ENCODE measurements at places on chromosomes 4 and X. TPM values are rescaled to one million over a fixed set of nuclear protein-coding genes. Genes with fewer than 3 reads are reported as not detected.

Gene REPS2
- polyA plus RNA-seq, result 0.27 TPM

DNA sequence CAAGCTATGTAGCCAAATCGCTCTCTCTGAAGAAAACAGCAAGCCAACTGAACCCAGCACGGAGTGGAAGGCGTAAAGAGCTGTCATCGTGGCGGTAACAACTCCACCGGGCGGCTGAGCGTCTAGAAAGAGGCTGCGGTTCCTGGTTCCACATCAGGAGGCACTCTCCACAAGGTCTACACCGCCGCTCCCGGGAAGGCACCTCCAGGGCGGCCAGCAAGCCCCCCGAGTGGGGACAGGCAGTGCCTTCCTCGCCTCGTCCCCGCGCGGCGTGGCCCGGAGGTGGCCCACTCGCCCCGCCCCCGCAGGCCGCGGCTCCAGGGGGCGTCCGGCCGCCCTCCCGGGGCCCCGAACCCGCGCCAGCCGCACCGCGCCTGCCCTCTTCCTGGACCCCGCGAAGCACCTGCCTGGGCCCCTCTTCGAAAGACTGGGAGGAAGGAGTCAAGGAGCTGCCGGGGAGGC is 755 bp downstream of the KLHL8 start:
- DNase-seq, result no peak

DNA sequence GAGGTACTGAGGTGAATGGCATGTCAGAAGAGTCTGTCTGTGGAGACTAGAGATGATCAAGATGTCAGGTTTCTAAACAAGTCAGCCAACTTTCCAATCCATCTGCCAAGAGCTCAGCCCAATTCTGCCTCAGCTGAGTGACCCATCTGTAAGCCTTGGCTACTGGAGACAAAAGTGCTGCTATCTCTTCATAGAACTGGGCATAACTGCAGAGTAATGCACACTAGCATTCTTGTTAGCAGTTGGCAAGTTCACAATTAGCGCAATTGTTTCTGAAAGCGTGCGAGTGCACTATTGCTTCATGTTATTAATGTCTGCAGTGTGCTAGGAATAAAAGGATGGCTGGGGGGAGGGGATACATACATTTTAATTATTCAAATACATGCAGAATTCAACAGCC is 32.9 kb upstream of the SH3D19 start:
- peak; percentile 3 for DNase-seq

GRCh38 chrX:97740044-97740443 is 856.3 kb downstream of the RPA4 start:
- no peak for DNase-seq

DNA sequence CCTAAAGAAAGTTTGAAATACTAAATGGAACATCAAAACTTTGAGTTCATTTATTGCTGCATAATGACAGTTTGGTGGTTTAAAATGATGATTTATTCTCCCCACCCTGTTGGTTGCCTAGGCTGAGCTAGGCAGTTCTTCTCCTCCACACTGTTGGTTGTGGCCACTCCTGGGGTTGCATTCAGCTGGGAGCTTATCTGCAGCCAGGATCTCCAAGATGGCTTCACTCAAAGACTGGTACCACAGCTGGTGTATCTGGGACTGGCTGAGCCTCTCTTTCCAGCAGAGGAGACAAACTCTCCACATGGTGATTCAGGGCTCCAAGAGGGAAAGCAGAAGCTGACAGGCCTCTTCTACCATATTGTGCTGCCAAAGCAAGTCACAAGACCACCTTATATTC is 33.1 kb downstream of the MSL3 start:
- DNase-seq, result no peak

- no peak for DNase-seq
Measured at GRCh38 chr4:90060039-90060438, 67.2 kb upstream of the CCSER1 start.

Gene CLTRN
- 0.51 TPM for polyA plus RNA-seq

GRCh38 chrX:118864063-118864635 is 40.5 kb downstream of the ZCCHC12 start:
- DNase-seq, result no peak

Gene HS3ST1
- polyA plus RNA-seq, result 0.01 TPM

Gene BMPR1B
- 0.23 TPM for polyA plus RNA-seq

GRCh38 chrX:56968980-56969379 is 26.4 kb downstream of the SPIN3 start:
- peak; percentile 17 for DNase-seq

DNA sequence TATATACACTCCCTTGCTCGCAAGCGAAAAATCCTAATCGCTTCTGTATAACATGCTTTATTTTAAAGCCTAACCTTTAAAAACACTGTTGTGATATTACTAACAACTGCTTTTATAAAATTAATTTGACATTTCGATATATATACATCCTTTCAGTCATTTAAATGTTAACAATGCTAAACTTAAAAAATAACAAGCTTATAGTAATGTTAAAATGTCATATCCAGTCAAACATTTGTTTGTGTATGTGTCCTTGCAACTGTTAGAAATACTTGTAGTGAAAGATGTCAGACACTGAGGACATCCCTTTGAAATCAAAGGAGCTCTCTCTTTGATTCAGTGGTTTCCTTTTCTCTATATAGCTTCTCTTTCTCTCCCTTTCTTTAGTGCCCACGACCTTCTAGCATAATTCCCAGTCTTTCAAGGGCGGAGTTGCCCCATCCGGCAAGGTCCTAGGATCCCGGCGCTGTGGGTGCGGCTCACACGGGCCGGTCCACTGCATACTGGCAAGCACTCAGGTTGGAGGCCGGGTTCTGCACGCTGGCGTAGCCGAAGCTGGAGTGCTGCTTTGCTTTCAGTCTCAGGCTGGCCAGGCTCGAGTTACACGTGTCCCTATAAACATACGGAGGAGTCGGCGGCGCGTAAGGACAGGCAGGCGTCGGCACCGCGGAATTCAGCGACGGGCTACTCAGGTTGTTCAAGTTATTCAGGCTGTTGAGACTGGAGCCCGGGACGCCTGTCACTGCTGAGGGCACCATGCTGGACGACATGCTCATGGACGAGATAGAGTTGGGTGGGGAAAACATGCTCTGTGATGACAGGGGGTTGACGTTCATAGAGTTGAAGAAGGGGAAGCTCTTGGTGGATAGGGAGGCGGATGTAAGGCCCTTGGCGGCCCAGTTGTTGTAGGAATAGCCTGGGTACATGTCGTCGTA is 5.0 kb downstream of the PITX2 start:
- DNase-seq, result no peak

Gene PLS3
- 210 TPM for polyA plus RNA-seq

DNA sequence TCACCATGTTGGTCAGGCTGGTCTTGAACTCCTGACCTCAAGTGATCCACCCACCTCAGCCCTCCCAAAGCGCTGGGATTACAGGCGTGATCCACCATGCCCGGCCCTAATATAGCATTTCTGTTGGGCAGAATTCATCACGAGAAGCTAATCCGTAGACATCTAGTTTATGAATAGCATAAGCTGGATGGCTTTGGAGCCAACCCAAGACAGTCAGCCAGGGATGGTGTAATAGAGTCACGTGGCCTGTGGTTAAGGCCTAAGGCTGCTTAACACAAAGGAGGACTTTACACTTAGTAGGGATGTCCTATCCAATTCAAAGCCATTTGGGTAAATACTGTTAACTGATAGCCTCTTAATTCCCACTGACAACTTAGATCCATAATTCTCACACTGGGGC is 173.6 kb downstream of the RAP1GDS1 start:
- DNase-seq, result no peak

Gene CFI
- polyA plus RNA-seq, result 18.2 TPM

DNA sequence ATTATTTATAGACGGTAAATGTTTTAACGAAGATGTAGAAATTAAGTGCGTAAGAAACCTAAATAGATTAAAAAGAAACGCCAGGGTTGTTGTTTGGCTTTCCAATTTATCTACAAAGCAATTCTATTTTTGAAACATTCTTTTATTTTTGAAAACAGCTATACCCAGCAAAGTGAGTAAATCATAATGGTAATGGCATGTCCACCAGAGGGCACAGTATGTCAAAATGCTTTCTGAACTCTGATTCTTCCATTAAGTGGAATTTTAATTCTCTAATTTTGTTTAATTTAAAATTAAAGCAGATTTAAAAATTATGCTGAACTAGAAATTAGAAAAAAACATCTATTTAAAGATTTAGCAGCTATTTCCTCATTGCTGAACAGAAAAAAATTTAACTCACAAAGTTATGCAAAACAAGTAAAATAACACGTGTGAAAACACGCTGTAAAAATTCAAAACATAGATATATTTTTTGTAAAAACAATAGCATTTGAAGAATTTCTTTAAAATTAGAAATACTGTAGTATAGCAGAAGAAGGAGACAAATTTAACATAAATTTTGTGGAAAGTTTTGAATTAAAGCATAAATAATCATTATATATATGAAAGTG is 26.5 kb downstream of the RASSF6 start:
- peak; percentile 68 for DNase-seq

GRCh38 chrX:40172401-40173142 is 74.8 kb upstream of the BCOR start:
- DNase-seq, result no peak

- DNase-seq, result peak; percentile 74
Measured at GRCh38 chr4:56908206-56909085, 746 bp downstream of the REST start.

GRCh38 chrX:51257490-51257889 is 75.1 kb upstream of the NUDT10 start:
- DNase-seq, result no peak

DNA sequence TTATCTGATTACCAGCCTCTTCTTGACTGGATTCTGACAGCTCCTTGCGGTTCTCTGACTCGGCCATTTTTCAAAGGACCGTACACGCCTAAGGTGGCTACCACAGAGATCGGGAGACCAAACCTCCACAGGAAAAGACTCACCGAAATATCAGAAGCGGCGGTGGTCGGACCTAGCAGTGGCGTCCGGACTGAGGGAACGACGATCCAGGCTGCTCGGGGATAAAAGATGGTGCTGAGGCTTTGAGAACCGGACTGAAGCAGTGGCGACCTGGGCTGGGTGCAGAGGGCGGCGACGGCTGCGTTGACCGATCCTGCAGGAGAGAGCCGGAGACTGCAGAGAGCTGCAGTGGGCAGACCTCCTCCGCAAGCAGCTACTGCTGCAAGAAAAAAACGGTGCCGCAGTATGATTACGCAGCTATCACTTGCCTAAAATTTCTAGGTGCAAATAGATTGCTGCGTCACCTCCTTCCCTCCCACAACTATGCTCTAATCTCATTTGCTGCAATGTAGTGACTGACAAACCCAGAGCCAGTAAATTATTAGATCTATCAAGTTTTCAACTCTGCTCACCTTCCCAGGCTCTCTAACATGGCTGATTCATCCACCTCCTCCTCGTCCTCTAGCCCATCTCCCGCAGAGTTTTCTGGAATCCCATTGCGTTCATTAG is at the start of gene NAP1L2:
Gene NAP1L2, minus strand, starts transcription at position 426 of the 669 bp plus-strand sequence. Its CDS starts 359 bp downstream, at position 67.
- no peak for DNase-seq

Gene FANCB
- 1.5 TPM for polyA plus RNA-seq

GRCh38 chr4:139808808-139809756 is 143.5 kb downstream of the MGST2 start:
- no peak for DNase-seq

- no peak for DNase-seq
Measured at GRCh38 chr4:82467471-82467870, 37.1 kb downstream of the ENOPH1 start.

Data from fibroblast of lung (primary cell).